ENCODE measurements at places on chromosomes 3 and 15.

- no peak for DNase-seq
These were observed 31.3 kb upstream of the MEIS2 start for GRCh38 chr15:37131621-37132020.

DNA sequence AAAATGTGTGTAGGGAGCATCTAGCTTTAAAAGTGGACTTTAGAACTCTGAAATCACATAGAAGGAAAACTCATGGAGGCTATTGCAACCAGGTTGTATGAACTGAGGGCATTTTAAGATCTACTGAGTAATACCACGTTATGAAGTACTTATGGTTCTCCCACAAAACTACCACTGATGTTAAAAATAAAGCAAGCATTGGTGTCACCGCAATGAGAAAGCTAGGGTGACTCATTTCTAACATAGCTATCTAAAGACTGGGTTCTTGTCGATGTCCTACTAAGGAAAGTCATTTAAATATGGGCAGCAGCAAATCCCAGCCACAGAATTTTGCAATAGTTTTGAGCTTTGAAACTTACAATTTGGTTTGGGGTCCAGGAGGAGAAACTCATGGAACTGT, 584.8 kb downstream of the DIPK2A start:
- DNase-seq, result no peak

- no peak for DNase-seq
These were observed 21.6 kb downstream of the SNX33 start for GRCh38 chr15:75669191-75669878.

DNA sequence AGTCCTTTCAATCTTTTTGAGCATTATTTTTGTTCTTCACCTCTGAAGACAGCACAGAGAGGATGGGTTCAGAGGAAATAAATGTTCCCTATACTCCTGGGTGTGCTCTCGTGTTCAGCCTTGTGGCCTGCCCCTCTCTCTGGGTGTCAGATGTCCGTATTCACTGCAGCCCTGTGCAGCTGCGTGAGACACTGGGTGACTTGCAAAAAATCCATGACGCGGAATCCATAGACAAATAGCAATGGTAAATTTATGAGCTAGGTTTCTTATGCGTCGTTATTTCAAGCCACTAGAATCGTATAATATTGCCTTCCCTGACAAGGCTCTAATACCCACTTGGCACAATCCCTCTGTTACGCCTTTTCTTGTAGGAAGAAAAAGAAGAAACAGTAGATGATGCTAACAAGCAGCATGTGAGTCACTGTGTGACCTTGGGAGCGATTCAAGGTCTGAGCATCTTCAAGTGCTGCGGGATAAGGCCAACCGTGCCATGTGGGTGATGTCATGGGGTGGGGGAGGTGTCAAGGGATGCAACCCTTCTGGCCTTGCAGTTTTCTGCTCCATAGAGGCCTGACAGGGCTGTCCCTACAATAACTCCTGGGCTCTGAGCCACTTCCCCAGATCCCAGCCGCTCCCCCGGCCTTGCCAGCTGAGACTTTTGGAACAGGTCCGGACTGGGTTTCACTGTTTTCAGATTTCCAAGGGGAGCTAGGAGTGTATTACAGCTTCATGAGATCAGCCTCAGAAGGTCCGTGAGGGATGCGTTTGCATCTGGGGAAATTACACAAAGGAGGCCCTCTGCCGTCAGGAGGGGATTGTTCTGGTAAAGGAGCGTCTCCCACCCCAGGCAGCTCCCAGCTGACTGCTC, 47.6 kb upstream of the POMGNT2 start:
- DNase-seq, result no peak

- DNase-seq, result no peak
These were observed 88.8 kb upstream of the PLXND1 start for GRCh38 chr3:129695230-129695629.

DNA sequence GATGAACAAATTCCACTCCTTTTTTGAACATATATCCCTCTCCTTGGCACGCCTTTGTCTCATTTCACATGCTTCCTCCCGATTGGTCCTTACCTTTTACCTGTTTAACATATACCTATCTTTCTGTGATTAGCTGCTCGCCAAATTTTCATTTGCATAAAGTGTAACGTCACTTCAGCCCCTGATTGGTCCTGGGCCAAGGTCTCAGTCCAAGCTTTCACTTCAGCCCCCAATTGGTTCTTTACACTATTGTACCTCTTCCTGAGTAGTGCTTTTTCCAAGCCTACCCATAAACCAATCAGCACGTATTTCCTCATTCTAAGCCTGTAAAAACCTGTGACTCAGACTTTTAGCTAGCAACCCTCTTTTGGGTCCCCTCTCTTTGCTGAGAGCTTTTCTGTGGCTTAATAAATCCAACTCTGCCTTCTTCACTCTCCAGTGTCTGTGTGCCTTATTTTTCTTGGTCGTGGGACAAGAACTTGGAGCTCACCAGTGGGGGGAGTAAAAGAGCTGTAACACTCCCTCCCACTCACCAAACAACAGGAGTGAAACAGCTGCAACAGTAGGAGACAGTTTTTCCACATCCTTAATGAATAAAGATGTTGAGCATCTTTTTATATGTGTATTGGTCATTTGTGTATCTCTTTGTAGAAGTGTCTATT, 584 bp upstream of the XCR1 start:
- DNase-seq, result no peak

GRCh38 chr3:113697500-113698090, 1.2 kb upstream of the USF3 start:
- DNase-seq, result no peak

GRCh38 chr3:46863261-46863782, at the start of gene MYL3:
MYL3 (minus strand) TSS chr3:46863444; CDS start chr3:46863390, 54 bp downstream.
- DNase-seq, result no peak

DNA sequence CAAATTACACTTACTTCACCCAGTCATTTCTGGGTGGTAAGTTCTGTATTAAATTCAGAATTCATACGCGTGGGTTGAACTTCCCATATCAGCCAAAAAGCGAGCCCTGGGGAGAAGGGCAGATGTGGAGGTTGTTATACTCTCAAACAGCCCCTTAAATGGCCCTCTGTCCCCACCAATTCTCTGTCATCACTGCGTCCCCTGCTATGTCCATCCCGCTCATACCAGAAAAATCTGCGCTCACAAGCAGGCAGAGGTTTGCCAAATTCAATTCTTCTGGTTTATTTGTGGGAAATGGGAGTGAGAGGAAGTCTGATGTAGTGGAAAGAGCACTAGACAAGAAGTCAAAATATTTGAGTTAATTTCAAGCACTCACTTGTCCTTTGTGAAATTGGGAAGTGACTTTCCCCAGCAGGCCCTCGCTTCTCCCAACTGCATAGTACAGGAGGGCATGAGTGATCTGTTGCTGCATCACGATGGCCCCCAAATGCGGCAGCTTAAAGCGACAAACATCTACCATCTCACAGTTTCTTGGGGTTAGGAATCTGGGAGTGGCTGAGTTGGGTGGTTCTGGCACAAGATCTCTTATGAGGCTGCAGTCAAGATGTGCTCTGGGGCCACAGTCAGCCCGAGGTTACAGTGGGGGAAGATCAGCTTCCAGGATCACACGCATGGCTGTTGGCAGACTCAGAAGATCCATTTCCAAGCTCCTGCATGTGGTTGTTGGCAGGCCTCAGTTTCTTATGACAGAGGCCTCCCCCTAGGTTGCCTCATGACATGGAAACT, 67.7 kb downstream of the CPN2 start:
- no peak for DNase-seq

DNA sequence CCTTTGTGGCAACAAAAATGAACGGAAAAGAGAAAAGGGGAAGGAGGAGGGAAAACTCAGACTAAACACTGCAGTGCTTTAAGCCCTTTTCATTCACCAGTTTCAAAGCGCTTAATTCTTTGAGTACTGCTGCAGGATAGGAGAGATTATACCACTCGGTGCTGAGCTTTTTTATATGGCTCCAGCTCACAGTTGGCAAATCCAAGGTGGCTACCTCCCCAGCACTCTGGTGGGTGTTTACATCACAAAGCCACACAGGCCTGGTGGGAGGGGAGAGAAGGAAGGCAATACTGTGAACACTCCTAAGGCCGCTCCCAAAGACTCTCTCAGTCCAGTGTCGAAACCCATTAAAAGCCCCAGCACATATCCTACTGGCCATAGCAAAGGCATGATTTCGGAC, 191.4 kb downstream of the STT3B start:
- DNase-seq, result no peak

DNA sequence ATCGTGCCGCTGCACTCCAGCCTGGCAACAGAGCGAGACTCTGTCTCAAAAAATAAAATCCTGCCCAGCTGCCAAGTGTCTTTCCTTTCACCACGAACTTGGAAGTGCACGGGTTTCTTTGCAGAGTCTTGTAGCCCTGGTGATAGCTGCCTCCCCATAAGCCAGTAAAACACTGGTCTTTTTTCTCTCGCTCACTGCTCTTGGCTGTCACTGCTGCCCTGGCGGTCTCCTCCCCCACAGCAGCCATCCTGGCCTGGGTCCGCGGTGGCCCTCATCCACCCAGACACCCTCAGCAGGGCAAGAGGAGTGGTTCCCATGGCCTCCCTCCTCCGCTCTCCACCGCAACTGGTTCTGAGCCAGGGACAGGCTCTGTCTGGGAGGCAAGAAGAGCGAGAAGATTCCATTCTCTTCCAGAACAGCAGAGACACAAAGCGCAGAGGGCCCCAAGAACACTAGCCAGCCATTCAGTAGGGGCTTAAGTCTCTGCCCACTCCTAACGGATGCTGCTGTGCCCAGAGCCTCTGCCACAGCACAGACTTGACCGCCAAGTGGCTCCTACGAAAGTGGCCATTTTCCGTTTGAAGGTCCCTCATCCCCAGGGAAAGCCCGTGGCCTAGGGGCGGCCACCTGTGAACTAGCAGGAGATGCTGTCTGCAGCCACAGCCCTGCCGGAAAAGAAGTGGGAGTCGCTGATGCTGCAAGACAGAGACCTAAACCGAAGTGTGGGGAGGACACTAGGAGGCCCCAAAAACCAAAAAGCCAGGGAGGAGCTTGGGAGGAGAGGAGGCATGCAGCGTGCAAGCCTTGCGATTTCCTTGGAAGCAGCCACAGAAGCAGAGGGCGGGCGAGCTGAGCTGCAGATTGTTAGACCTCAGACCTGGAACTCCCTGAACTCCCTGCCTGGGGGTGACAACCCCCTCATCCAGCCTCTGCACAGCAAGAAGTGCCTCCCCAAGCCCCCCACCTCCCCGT, 44.1 kb downstream of the KLHL25 start:
- no peak for DNase-seq
